ENCODE measurements at places on chromosomes 3 and 15.

- no peak for DNase-seq
Observed at GRCh38 chr15:31241888-31242522, 84.6 kb upstream of the KLF13 start.

GRCh38 chr3:113054552-113054951 is 63.8 kb downstream of the GTPBP8 start:
- DNase-seq = no peak

- DNase-seq = no peak
Observed at GRCh38 chr15:59941612-59942011, 62.5 kb upstream of the FOXB1 start.

DNA sequence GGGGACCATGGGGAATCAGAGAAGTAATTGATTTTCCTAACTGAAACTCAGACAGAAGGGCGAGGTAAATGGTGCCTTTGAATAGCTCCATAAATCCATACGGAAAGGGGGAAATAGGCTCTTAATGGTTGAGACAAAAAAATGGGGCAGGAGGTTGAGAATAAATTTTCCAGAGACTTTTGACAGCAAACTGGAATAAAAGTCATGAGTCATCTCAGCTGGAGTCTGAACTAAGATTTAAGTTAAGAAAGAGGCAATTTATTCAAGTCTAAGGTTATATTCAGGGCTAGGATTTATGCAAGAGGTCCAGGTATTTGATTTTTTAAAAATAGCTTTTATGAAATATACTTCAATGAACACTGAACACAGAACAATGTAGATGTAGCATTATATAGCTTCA is 238.7 kb upstream of the RORA start:
- DNase-seq = no peak

- no peak for DNase-seq
Observed at GRCh38 chr3:59263152-59263551, 213.3 kb upstream of the CFAP20DC start.

DNA sequence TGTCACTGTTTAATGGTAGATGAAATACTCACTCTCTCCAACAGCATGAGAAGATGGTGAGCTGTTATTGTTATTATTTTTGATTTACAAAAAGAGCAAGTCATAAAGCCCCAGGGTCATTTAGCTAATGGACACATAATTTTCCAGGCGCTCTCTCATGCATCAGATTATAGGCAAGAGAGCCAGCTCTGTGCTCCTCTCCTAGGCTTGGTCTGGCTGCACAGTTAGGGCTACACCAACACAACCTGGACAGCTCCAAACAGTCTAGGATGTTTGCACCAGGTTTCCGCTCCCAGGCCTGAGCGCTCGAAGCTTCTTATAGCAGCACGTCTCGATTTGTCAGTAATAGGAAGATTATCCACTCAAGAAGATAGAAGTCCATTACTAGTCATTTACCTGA is 123.7 kb downstream of the FAM43A start:
- no peak for DNase-seq

GRCh38 chr3:32391643-32392535 is at the start of gene CMTM7:
CMTM7 (plus strand) TSS chr3:32391853; CDS start chr3:32391907, 54 bp downstream.
- peak; percentile 71 for DNase-seq

- DNase-seq = no peak
Observed at GRCh38 chr15:65328506-65329287, 24.2 kb downstream of the RNU5B-1 start.

- DNase-seq = no peak
Observed at GRCh38 chr15:30954674-30955073, 36.8 kb downstream of the MTMR10 start.

- DNase-seq = no peak
Observed at GRCh38 chr3:50204804-50205412, at the start of gene SLC38A3. SLC38A3 (plus strand) TSS chr3:50205271; CDS start chr3:50214200, 8,929 bp downstream.

DNA sequence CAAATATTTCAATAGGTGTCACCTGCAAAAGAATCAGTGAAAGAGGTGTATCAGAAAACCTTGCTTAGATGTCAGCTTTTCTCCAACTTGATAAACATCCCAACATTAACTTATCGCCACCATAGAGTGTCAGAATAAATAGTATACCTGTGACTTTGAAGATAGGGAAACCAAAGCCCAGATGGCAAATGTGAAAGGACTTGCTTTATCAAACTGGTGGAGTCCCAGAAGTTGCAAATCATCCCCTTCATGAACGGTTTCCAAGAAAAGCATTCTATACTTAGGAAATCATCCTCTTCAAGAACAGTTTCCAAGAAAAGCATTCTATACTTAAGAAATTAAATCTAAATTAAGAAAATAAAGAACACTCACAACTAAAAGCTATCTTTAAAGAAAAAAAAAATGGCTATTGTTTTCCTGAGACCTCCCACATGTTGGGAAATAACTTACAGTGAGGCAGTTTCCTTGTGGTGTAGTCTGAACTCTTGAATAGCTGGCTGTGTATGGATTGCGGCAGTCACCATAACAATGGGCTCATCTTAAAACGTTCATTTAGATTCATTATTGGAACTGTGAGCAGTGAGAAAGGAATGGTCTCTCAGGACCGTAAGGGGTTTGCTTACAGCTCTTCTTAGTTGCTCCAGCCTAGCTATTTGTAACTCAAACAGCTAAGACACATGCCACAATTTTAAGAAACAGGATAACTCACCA is 56.5 kb downstream of the GHSR start:
- DNase-seq = no peak

DNA sequence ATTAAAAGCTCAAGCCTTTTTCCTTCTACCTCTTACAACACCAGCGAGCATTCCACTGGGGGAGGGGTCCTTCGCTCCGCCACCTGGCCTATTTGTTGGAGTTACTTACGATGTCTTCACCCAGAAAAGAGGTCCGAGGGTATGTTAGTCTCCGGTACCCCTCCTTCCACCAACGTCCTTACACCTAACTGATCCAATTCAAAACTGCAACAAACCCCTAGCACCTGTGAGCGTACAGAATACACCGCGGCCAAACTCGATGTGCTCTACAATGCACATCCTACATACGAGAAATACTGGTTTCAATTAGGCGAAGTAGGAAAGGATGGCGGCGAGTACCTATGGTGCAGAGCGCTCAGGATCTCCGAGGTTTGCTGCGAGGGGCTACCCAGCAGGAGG is 944 bp downstream of the SLITRK3 start:
- DNase-seq = no peak

DNA sequence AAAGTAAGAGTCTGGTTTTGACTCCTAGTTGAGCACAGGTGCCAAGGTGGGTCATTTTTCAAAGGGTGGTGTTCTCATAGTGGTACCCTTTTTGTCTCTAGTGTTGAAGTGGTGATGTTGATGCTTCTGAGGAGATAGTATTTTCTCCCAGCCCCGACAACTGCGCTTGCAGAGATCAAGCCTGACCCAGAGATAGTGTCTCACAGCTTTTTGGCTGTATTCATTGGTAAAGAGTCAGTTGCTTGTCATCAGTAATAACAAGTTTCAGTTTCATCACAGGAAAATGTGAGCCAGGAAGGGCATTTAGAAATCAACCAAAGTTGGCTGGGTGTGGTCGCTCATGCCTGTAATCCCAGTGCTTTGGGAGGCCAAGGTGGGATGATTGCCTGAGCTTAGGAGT is 139.3 kb downstream of the NFKBIZ start:
- DNase-seq = no peak

DNA sequence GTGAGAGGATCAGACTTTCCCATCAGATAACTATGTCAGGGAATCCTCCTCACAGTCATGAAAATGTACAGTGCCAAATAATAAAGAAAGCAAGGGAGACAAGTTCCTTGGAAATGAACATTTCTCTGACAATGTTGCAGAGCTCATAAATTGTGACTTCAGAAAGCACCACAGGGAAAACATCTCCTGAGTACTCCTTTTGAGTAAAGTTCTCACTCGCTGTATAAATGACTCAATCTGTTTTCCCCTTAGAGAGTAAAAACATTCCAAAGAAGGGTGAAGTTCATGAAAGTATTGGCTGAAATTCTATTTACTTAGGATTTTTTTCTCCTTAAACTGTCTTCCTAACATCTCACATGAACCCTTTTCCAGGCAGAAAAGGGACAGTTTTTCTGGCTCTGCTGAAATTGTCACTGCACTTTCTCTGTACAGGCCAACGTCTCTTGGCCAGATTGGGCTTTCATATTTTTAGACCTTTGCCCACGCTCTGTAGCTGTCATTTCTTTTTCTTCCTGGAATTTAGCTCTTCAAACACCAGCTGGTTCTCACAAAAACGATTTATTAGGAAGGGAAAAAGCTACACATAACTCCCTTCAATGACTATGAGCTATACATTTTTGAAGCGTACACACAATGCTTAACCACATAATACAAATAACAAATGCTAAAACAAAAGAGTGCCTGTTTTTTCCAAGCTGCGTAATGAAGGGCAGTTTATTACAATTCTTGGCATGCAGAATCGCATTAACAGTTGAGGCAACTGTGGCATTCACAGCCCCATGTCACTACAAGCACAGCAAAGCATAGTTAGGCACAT is 216.1 kb downstream of the ATP8B4 start:
- DNase-seq = no peak

- no peak for DNase-seq
Observed at GRCh38 chr3:126477061-126477380, 1.3 kb upstream of the ZXDC start.

DNA sequence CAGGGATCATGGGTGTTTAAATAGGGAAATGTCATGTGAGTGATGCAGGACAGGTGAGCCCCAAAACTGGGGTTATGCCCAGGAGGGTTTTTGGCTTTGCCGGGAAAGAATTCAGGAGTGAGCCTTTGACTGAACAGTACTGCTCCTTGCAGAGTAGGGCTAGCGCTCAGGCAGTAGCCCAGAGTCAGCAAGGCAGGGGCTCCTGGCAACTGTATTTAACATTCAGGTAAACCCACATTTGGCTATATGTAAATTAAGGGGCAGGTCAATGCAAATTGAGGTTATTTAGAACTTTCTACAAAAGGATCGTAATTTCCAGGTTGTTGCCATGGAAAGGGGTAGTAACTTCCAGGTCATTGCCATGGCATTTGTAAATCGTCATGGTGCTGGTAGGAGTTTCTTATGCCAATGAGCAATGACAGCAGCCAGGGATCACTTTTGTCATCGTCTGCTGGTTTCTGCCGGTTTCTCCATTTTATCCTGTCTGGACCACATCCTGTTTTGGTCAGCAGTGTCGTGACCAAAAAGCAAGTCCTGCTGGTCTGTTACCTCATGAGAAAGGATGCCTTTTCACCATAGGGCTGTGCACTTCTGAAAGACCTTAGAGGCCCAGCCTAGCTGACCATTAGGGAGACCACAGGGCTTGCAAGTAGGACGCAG is 24.3 kb downstream of the MTHFS start:
- no peak for DNase-seq

DNA sequence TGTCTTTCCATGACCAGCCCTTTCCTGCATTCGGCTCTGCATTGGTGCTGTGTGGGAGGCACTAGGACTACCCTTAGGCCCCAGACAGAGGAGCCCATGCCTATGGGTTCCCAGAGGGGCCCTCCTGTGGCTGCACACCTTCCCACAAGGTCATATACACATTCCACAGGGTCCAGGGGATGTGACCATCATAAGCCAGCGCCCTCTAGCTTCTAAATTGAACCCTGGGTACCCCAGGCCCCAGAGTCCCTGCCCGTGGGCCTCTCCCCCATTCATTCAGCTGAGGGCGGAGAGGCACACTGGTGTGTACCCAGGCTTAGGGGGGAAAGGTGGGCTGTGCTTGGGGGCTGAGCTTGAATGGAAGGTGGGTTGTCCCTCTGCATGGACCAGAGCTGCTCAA is 10.2 kb upstream of the SLC6A6 start:
- DNase-seq = no peak

DNA sequence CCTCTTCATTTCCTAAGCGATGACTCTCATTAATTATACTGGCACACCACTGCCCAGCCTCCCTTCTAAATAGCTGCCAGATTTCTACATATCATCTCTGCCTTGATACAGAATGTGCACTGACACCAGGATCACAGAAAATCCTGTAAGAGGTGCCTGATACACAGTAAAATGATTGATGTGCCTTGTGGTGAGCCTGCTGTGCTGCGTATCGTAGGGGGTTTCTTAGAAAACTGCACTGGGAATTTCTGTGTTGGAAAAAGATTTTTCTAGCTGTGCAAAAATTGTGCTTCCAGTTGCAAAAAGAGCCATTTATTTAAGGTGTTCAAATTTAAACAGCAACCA is 3.0 kb upstream of the PLCH1 start:
- DNase-seq = no peak

DNA sequence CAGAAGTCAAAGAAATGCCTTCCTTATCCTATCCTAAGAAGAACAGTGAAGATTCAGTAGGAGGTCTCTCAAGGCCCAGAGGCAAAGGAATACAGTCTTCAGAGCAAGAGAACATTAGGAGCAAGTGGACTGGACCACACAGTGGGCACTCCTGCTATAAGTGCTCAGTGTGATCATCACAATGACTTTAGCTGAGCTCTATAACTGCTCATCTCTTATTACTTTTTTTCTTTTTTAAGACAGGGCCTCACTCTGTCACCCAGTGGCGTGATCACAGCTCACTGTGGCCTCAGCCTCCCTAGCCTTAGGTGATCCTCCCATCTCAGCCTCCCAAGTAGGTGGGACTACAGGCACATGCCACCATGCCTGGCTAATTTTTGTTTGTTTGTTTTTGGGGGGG is 48.1 kb downstream of the COL8A1 start:
- no peak for DNase-seq

GRCh38 chr15:65201918-65202317 is 9.4 kb downstream of the CILP start:
- DNase-seq = no peak

GRCh38 chr3:48685293-48685602 is 467 bp downstream of the NCKIPSD start:
- DNase-seq = no peak

GRCh38 chr15:55518641-55519040 is 10.6 kb upstream of the DNAAF4 start:
- no peak for DNase-seq

DNA sequence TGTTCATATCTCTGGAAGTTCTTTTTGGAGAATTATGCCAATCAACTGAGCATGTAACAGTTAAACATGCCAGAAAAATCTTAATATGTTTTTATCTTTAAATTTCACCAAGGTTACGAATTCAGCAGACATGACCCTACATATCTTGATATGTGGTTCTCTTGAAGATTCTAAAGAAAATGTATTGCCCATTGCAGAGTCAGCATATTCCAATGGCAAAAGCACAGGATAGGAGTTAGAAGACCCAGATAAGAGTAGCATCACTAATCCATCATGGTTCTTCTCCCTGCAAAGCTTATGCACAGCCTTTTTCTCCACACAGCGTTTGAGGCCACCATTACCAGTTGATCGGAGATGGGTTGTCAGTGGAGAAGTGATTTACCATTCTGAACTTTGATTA is 402.8 kb downstream of the EPHB1 start:
- DNase-seq = no peak

- no peak for DNase-seq
Observed at GRCh38 chr3:134281912-134282658, 31.4 kb upstream of the RYK start.

Data from bone marrow (tissue), 2 donors.